ENCODE measurements at places on chromosomes 6 and 20.

DNA sequence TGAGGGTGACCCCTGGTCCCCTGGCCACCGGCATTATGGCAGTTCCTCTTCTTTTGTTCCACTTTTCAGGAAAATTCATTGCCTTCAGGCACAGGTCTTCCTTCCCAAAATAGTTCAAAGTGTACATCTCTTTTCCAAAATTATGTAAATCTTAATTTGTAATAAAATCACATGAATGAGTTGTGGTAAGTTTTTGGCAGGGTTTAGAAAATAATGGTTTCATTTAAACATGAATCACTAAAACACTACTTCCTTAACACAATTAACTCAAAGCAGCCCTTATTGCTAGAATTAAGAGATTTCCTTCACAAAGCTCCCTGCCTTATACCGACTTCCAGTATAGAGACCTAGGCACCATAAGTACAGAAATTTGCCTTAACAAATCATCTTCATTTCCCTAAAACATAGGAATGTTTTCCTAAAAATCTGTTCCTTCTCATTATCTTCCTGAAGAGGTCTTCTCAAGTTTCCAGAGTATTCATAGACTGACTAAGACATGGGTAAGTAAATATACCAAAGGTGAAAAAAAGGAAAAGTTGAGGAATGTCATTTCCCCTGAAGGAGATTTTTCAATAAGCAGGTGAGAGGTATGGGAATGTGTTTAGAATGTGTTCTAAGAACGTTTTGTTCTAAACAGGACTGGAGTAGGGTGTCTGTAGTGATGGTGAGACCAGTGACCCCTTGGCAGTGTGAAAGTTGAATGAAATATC is 148.2 kb upstream of the CITED2 start:
- no peak for DNase-seq

DNA sequence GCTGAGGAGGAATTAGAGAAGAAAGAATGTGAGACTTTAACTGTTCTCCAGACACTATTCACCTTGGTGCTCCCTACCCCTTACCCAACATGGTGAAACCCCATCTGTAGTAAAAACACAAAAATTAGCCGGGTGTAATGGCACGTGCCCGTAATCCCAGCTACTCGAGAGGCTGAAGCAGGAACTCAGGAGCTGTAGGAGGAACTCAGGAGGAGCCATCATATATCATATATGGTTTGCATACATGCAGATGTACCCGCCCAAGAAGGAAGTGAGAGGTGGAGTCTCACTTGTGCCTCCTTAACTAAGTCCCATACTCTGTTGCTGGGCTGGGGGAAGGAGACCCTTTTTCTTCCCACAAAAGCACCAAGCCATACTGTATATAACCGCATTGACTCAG is 35.5 kb upstream of the ME1 start:
- DNase-seq: no peak

DNA sequence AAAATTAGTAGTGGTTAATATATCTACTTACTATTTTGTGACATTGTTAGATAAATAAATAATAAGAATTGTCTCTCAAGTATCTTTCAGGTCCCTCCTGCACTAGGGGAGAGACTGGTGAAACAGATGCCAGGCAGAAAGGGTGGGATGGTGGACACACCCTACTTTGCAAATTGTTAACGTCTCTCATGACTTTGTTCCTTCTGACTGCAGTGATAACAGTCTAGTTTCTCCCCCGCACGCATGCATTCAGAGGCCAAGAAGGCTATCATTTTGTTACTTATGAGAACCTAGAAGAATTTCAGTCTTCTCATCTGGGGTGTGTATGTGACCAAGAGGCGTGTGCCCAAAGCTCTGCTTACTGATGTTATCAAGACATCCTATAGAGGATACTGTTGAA is 152.3 kb downstream of the EDN1 start:
- no peak for DNase-seq

DNA sequence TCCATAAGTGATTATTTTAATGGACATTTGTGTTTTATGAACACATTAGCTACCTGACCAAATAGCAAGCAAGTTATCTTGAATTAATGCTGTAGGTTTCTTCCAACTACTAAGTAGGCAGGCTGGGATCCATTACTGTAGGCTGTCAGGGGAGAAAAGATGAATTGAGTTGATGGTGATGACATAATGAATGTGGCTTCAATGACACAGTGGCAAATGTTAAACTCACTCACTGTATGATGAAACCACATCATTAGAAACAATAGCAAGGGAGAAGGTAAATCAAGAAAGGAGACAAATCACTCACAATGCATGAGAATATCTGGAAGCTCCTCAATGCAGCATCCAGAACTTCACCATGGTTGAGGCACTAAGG is 529.7 kb upstream of the CITED2 start:
- DNase-seq: no peak

DNA sequence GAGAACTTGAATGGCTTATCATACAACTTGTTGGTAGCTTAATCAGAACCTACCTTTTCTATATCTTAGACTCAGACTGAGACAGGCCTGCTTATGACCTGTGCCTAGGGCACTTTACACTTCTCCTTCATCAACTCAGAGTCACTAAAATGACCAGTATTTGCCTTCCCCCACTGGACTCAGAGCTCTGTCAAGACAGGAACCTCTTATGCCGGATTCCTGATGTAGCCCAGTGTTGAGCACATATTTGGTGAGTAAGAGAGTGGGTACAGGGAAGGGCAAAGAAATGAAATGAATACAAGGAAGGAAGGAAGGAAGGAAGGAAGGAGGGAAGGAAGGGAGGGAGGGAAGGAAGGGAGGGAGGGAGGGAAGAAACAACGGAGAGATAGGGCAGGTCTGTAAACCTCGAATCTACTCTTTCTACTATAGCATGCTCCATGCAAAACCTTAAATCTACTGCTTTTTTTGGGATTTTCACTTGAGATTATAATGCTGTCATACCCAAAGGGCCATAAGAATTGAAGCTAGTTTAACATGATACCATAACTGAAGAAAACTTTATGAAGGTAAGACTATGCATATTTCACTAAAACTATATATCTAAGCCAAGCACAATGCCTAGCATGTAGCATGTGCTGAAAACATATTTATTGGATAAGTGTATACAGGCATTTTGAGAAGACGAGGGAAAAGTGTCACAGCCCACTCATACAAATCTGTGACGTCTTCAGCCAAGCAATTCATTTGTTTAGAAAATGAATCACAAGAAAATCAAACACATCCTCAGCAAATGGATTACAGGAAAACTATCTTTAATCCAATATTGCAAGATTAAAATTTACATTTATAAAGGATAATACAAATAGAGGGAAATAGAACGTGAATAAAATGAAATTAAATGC is 89.9 kb downstream of the RFX6 start:
- DNase-seq: no peak

DNA sequence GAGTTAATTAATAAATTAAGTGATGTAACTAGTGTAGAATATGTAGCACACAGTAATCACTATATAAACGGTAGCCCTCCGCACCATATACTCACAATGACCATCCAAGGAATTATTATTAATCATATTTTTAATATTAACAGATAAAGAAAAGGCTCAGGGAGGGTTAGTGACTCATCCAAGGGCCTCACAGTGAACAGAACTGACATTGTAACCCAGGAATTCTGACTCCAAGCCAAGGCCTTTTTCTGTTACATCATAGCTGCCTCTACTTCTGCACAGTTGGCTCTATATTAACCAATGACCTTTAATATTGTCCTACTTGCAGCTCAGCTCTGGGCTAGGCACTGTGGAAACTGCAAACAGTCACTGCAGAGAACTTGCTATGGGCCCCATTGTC is 117.5 kb upstream of the SIRPG start:
- DNase-seq: no peak

GRCh38 chr20:21520702-21521595 is 7.1 kb upstream of the NKX2-2 start:
- DNase-seq: no peak

DNA sequence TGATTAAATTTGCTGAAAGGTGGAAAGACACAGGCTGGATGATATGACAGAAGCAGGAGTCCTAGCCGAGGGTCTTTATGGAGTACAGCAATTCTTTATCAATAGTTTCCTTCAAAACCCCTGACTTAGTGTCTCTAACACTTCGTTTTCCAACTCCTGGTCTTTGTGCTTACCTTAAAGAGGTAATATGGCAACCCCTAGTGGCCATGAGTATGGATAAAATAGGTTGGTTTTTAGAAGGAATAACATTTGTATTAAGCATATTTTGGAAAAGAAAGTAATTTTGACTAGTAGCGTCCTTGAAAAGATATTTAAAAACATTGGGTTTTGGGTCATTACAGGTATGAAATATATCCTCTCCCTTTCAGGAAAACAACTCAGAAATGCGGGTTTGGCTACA is 51.9 kb downstream of the VGLL2 start:
- DNase-seq: no peak

- no peak for DNase-seq
Observed at GRCh38 chr20:58709013-58709702, 16.6 kb downstream of the NPEPL1 start.

DNA sequence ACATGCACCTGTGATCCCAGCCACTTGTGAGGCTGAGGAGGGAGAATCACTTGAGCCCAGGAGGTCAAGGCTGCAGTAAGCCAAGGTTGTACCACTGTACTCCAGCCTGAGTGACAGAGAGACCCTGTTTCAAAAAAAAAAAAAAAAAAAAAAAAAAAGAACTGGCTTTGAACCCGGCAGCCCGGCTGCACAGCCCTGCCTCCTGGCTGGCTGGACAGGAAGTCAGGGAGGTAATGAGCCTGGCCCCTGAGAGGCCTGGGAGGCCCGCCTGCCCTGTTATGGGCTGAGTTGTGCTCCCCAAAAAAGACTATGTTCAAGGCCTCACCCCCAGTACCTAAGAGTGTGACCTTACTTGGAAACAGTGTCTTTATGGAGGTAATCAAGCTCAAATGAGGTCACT is 65.6 kb downstream of the ABHD12 start:
- DNase-seq: no peak

DNA sequence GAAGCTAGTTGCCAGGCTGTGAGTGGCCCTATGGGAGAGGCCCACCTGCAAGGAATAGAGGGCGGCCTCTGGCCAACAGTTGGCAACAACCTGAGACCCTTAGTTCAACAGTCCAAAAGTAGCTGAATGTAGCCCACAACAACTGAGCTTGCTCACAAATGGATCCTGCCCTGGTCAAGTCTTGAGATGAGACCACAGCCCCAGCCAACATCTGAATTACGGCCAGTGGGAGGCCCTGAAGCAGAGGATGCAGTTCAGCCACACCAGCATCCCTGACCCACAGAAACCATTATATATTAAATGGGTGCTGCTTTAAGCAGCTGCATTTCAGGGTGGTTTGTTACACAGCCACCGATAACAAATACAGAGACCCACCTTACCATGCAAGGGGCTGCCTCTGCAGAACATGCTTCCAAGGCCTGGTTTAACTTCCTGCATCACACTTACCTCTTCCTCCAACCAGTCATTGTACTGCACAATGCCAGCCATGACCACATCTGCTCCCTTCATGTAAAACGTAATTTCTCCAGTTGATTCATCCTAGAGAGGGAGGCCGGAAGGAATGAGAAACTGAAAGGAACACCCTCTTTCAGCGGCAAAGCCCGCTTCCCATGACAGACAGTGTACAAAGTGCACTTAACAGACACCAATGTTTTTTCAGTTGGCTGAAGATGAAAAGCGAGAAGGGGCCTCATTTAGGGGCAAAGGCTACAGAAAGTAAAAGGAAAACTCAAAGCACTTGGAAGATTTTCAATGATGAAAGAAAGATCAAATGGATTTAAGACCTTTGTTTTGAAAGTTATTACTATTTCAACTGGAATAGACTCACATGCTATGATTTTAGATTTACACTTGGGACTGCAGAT is 86.2 kb upstream of the NFATC2 start:
- DNase-seq: no peak

DNA sequence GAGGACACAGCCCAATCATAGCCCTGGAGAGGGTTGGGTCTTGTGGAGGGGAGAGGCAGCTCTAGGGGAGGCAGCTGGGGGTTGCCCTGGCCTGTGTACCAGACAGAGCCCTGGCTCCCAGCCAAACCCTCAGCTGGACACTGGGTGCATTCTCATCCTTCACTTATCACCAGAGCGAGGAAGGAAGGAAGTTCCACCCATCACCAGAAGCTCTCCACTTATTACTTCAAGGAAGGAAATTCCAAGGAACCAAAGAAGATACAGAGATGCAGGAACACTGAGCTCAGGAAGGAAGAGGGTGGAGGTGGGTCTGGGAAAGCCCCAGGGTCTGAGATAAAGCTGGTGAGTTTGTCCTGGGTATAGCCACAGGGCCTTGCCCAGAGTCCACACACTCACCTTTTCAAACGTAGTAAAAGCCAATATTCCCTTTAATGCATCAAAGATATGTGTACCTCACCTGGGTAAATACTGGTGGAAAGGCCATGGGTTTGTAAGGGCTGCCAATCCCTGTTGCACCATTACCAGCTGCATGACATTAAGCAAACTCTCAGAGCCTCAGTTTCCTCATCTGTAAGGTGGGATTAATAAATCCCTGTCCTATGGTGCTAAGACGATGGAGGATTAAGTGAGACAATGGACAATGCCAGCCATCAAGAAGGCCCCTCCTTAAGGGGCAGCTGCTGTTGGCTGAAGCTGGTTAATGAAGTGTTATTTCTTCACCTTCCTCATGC is 109.7 kb upstream of the NAA20 start:
- DNase-seq: no peak

GRCh38 chr6:146281651-146282362 is 252.9 kb downstream of the GRM1 start:
- DNase-seq: no peak

GRCh38 chr6:110063594-110064263 is 85.6 kb downstream of the GPR6 start:
- DNase-seq: no peak

GRCh38 chr20:25622049-25622448 is 1.8 kb downstream of the NANP start:
- DNase-seq: no peak

DNA sequence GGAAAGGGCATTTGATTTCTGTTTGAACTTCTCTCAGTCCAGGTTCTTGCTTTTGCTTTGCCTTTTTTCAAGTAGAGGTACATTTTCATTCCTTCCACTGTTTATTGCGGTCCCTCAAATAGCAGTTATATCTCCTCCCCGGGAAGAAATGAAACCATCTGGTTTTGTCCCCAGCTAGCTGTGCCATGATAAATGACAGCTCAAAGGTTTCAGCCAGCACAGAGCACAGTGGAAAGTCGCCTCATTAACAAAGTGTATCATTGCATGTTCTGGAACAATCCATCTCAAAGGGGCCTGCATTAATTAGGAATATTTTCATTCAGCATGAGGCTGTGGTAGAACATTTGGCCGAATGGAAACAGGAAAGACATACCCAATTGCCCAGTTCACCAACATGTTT is 146.0 kb downstream of the EDN3 start:
- DNase-seq: no peak

GRCh38 chr6:28281288-28282064 is at the start of gene PGBD1:
PGBD1 (plus strand) TSS chr6:28281572; CDS start chr6:28283814, 2,242 bp downstream.
- peak; percentile 10 for DNase-seq

DNA sequence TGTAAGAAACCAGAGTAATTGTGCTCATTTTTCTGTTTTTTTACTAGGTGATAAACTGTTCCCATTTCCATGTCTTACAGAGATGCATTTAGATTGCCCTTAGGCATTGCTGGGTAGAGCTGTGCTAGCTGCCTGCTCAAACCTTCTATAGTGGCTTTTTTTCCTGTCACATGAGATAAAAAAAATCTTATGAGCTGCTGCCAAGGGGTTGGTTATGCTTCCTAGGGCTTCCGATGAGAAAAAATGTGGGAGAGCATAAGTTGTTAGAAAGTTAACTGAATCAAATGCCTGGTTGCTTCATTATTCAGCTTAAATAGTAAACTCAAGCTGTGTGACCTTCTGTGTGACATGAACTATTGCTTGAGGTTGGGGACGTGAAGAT is 50.0 kb upstream of the NOX3 start:
- no peak for DNase-seq
